ENCODE measurements at places on chromosomes 4 and X.

DNA sequence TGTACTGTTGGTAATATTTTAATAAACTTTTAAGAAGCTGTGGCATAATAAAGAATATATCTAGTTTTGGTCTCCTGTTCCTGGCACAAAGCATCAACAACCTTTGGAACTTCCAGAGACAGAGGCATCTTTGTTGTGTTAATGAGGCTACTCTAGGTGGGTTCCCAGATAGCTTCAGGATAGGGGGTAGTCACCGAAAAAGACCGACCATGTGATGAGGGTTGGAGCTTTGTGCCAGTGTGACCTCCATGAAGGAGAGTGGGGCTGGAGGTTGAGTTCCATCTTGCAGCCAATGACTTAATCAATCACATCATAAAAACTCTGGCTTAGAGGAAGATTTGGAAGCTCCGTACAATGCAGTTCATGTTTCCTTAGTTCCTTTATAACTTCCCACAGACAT lies 9.9 kb downstream of the PPAT start:
- DNase-seq, result no peak

GRCh38 chr4:56465599-56466295 lies 1.7 kb upstream of the SRP72 start:
- no peak for DNase-seq

- DNase-seq, result no peak
Measured at GRCh38 chr4:2839060-2839459, 4.6 kb upstream of the ADD1 start.

DNA sequence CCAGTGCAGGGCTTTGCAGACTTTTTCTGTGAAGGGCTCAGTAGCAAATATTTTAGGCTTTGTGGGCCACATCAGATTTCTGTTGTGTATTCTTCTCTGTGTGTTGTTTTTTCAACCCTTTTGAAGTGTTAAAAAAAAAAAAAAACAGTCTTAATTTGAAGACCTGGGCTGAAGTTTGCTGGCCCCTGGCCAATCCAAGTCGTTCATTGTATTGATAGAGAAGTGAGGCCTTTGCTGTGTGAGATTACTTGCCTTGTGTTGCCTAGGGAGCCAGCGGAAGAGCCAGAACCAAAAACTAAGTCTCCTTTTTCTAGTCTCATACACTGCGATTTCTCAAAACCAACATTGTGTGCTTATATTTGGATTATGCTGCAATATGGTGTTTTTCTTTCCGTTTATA lies 46.9 kb downstream of the MTM1 start:
- no peak for DNase-seq

GRCh38 chrX:10178866-10179463 lies 22.2 kb downstream of the CLCN4 start:
- DNase-seq, result no peak

DNA sequence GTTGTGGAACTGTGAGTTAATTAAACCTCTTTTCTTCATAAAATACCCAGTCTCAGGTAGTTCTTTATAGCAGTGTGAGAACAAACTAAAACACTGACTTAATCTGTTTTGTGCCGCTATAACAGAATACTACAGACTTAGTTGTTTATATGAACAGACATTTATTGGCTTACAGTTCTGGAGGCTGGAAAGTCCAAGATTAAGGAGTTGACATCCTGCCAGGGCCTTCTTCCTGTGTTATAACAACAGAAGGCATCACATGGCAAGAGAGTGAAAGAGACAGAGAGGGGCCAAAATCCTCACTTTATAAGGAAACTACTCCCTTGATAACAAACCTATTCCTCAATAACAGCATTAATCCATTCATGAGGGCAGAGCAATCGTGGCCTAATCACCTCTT lies 42.5 kb upstream of the KCNIP4 start:
- DNase-seq, result no peak

DNA sequence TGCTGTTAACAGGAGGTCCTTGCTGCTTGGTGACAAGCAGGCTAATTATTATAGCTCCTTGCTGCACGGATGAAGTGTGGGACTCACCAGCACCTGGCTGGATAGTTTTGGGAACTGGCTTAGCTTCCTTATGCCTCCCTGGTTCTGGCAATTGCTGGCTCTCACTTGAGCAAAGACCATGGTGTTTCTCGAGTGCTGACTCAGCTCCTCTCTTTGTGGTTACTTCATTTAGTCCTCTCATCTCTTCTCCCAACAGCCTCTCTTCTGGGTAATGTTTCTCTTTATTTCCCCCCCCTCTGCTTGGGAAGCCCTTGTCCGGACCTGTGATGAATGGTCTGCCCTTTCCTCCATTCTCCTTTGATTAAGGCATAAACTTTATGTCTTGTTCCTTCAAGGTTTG lies 100.4 kb downstream of the CBLL2 start:
- DNase-seq, result no peak

DNA sequence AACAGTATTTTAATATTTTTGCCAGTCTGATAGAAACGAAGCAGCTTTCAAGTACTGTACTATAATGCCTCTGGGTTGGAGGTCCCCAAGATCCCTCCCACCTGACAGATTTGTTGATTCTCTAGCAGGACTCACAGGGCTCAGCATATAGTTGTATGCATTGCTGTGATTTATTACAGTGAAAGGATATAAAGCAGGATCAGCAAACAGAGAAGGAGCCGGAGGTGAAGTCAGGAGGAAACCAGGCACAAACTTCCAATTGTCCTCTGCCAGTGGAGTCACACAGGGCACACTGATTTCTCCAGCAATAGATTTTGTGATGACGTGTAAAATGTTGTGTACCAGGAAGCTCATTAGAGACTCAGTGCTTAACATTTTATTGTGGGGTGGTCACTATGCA lies 19.0 kb downstream of the USP53 start:
- no peak for DNase-seq

GRCh38 chrX:112731793-112732192 lies 52.1 kb upstream of the LHFPL1 start:
- DNase-seq, result no peak

GRCh38 chr4:154014407-154015321 lies 225.8 kb upstream of the SFRP2 start:
- no peak for DNase-seq

- no peak for DNase-seq
Measured at GRCh38 chrX:27863809-27864208, 56.0 kb downstream of the MAGEB10 start.

- no peak for DNase-seq
Measured at GRCh38 chr4:15563871-15564270, 91.3 kb downstream of the FBXL5 start.

DNA sequence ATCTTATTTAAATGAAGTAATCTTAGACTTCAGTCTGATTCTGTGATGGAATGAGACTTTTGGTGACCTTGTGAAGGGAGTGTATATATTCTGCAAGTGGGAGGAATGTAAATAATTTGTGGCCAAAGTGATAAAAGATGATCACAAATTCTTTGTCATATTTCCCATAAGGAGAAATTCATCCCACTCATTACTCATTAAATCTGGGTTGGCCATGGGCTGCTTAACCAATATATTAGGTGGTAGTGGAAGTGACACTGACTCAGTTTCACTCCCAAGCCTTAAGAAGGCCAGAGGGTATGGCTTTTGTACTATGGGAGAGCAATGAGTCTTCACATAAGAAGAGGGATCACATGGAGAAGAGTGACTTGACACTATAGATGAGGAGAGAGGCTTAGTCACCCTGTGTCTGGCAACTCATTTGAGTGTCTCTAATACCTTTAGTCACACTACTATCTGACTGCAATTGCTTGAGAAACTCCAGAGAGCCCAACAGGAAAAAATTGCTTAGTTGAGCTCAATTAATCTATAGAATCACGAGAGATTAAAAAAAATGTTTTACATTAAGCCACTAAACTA lies 408.2 kb upstream of the PITX2 start:
- no peak for DNase-seq

DNA sequence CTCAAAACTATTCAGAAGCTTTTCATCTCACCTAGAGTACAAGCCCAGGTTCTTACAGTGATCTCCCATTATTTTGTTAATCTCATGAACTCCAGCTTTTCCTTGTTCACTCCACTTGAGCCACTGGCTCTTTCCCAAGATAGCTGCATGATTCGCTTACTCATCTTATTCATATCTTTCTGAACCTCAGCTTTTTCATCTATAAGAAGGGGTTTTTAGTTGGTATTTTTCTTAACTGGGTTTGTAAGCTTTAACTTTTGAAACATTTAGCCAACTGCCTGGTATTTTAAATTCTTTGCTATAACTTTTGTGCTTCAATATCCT lies 24.0 kb downstream of the GIMD1 start:
- no peak for DNase-seq

- DNase-seq, result no peak
Measured at GRCh38 chr4:163395758-163396157, 52.1 kb downstream of the NPY5R start.

- DNase-seq, result no peak
Measured at GRCh38 chr4:18734405-18734804, 712.9 kb upstream of the LCORL start.

DNA sequence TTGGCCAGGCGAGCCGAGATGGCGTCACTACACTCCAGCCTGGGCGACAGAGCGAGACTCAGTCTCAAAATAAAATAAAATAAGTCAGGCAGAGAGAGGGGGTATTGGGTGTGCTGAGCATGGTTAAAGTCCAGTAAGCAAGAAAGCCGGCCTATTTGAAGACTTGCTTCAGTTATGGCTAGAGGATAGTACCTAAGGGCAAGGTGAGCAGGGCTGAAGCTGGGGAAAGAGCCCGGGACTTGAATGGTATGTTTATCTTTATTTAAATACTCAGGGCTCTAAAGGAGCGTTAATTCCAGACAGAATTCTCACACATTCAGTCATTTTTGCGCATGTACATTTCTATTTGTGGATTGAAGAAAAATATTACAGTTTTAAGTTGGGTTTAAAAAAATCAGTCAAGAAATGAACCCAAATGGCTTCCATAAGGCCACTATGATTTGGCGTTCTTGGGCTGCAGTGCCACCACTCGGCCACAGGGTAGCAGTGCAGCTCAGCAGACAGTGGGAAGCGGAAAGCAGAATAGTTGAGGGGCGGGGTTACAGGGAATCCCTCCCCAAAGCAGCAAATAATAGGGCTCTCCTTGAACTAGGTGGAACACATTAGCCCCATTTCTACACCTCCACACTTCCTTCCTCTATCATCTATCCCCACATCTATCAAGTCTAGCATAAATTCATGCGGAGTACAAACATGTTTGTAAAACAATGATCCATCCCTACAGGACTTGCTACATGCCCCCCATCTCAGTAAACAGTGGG lies 37.2 kb upstream of the SH3D19 start:
- peak; percentile 67 for DNase-seq

- DNase-seq, result no peak
Measured at GRCh38 chrX:44897539-44897938, 24.6 kb downstream of the KDM6A start.

DNA sequence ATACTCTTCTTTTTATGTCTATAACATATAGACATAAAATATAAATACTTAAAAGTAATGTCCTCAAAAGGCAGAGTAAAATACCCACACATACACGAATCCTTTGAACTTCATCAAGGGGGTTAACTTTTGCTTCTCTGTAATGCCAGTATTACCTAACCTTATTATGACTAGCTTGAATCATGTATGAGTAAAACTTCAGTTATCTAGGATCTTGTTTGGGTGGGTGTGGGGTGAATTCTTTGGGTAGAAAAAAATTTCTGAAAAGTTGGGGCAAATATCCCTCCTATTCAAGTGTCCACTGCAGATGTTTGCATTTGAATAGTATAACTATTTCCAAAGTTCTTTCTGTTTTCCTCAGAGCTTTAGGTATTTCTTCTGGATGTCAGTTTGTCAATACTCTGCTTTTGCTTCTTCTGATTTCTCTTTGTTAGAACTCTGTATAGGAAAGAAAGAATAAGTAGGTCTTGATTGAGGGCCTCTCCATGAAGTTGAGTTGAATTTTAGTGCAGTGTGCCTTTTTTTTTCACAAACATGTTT lies 173.8 kb downstream of the ADGRL3 start:
- no peak for DNase-seq

- DNase-seq, result no peak
Measured at GRCh38 chr4:141037446-141037845, 95.8 kb downstream of the RNF150 start.

DNA sequence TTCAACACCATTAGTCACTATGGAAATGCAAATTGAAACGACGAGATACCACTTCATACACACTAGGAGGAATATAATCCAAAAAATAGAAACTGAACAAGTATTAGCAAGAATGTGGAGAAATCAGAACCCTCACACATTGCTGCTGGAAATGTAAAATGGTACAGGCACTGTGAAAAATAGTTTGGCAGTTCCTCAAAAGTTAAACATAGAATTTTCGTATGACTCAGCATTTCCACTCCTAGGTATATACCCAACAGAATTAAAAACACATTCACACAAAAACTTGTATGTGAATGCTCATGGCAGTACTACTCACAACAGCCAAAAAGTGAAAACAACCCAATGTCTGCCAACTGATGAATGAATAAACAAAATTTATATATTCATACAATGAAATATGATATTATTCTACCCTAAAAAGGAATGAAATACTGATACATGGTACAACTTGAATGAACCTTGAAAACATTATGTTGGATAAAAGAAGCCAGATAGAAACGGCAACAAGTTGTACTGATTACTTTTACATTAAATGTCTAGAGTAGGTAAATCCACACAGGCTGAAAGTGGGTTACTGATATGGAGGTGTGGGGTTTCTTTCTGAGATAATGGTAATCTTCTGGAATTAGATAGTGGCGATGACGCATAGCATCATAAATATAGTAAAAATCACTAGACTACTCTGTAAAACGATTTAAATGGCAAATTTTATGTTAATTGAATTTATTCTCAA lies 22.3 kb downstream of the TEC start:
- no peak for DNase-seq

- DNase-seq, result no peak
Measured at GRCh38 chr4:37001688-37002436, 242.7 kb upstream of the NWD2 start.

DNA sequence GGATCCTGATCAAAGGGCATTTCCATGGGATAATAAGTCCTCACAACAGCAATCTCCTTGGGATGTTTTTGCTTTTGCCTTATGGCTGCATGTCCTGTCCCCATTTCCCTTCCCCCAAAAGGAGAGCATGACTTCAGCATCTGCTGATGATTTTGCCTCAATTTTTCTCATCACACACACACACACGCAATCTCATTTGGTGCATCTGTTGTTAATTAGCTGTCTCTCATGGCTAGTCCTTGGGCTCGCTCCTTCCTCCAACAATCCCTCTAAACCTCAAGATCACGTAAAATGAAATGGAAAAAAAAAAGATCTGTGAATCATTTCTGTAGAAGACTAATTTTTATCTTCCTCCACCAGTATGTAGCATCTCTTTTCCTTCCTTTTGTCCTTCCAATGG lies 153.6 kb downstream of the RBMX2 start:
- DNase-seq, result no peak

DNA sequence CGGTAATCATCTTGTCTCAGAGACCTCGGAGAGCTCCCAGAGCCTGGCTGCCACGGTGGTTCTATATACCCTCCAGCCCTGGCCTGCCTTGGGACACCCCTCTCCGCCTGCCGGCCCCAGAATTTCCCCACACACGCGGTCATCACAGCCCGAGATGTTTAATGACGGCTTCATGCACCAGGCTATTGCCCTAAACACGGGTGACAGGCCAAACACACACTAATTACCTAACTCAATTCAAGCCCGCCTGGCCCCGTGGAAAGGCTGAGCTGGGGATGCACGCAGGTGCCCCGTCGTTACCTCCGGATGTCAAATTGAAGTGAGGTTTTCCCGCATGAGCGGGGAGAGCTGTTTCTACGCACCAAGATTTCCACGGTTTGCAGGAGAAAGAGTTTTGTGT lies 72.9 kb upstream of the PPP2R3B start:
- no peak for DNase-seq

Data from T follicular helper cell (primary cell).